ENCODE measurements at places on chromosomes 3 and 15. TPM values are rescaled to one million over a fixed set of nuclear protein-coding genes. Genes with fewer than 3 reads are reported as not detected.

DNA sequence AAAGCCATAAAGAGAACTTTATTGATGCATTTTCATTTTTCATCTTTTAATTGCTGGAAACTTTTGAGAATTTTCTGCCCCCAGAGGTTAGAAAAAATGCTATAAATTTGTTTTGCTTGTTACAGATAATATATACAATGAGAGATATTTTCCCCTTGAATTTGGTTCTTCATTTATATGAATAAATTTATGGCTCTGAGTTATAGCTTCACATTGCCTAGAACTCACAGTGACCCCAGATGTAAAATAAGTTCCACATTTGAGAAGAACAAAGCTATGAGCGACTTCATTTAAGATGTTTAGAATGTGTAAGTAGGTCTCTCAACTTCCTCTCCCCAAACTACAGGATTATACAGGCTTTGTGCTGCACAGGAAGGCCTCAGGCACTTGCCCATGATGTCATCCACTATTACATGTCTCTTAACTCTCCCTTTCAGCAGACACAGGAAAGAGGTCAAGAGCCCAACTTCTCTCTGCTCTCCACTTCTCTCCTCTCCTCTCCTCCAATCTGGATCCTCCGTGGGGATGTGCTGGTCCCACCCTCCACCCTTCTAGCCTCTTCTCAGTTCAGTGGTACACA, 92.8 kb downstream of the DUT start:
- no peak for DNase-seq

GRCh38 chr3:51934991-51935885, 6.5 kb downstream of the RRP9 start:
- DNase-seq: peak; percentile 27

DNA sequence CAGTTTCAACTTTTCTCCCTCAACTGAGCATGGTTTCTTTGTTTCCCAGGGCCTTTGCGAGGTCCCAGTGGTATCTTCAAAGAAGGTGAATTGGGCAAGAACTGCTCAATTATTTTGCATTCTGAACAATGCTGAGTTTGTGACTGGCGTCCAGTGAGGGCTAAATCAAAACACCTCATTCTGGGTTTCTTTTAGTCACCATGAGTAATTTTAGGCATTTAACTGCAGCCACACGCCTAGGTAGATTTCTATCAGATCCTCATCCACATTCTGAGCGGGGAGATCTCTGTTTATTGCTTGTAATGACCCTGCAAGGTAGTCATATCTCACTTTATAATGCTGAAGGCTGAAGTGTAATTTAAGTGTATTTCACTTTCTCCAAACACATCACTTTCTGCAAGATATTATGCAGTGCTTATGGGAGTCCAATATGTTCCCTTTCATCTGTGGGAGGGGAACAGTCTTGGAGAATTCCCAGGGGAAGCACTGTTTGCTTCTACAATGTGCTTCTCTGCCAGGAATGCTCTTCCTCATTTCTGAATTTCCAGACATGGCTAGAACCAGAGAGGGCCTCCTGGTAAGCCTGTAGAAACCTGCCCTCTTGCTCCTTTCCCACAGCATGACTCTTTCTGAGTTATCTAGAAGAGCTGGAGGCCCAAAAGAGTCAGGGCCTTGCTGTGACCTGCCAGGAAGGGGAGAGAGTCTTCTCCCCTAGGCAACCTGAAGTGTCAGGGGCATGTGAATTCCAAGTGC, 91.7 kb downstream of the FRMD4B start:
- no peak for DNase-seq

DNA sequence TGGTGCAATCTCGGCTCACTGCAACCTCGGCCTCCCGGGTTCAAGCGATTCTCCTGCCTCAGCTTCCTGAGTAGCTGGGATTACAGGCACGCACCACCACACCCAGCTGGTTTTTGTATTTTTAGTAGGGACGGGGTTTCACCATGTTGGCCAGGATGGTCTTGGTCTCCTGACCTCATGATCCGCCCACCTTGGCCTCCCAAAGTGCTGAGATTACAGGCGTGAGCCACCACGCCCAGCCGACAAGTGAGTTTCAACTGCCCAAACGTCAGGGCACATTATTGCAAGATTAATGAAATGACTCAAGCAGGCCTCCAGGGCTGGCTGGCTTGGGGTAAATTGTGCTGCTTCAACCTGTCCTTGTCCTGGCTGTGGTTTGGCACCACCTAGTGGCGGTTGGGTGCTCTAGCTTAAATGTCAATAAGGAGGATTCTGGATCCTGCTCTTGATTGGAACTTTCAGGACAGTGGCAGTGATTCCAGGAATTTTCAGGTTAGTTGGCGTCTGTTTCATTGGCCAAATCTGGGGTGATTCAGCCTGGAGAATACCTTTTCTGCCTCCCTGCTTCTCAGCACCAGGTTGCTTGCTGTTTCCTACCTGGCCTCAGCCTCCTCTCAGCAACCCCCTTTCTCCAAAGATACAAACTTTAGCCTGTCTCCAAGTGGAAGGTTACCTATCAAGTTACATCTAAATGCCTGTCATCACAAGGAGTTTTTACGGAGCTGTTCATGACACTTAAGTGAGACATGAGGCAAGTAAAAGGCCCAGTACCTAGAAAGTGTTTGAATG, 32.4 kb upstream of the SACM1L start:
- DNase-seq: peak; percentile 85

DPPA2 gene
- 10.3 TPM for total RNA-seq

DNA sequence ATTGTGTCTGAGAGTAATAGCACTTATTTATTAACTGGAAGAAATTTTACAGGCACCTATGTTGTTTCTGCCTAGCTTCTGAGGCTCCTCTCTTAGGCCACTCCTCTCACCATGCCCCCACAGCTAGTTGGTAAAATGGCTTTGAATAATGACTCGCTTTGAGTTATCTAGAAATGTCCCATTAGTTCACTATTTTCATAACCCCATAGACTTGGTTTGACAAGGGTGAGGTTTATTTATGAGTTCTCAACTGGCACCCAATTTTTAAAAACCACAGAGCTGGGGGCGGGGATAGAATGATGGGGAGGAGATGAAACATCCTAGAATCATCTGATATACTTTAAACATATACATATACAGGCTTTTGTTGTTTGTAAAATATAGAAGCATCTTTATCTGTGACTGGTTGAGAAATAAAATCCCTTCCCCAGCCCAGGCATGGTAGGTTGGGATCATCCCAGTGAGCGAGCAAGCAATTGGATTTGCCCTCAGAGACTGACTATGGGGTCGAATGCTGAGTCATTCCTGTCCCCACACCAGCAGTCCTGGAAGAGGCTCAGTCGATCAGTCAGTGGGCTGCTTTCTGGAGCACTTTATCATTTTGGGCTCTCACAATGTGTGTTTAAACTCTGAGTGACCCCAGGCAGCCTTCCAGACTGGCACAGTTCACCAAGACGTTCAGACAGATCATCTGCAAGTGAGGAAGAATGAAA, 60.2 kb upstream of the TSEN2 start:
- DNase-seq: no peak

CILP gene
- total RNA-seq: not detected

DNA sequence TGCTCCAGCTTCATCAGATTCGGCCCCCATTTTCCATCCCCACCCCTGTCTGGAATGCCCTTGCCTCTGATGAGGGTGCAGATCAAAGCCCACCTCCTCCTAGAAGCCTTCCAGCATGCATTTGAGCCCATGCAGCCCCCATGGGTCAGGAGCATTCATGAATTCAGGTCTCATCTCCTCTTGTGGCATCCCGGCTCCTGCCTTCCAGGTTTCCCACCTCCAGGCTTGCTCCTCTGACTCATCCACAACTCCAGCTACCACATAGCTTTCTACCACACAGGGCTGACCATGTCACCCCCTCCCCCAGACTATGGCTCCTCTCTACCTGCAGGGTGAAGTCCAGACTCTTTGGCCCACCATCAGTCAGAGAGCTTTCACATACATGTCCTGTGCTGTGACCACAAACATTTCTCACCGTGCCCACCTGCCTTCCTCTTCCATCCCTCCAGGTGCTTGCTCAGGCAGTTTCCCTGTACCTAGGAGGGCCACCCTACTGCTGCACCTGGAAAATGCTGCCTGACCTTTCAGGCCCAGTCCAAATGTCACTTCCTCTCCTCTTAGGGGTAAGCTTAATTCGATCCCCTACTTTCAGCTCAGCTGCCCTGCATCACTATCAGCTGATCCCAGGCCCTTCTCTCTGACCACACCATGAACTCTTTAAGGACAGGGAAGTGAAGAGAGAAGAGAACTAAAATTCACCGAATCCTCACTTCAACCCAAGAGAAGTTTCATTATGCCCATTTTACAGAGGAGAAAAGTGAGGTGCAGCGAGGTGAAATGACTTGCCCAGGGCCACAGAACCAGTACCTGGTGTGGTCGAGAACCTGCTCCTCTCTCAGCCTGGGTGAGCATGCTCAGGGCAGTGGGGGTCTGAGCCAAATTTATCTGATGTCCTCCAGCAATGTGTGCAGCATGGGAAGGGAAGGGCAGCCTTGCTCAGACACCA, 13.7 kb upstream of the FGD5 start:
- DNase-seq: no peak

RASGRP1 gene
- total RNA-seq: 2.9 TPM

CSPG4 gene
- 5.0 TPM for total RNA-seq

- peak; percentile 40 for DNase-seq
These were observed 80.0 kb downstream of the CORO2B start for GRCh38 chr15:68658641-68659358.

GRCh38 chr3:133928903-133929607, 33.4 kb upstream of the RAB6B start:
- no peak for DNase-seq

TMPRSS7 gene
- not detected for total RNA-seq

DNA sequence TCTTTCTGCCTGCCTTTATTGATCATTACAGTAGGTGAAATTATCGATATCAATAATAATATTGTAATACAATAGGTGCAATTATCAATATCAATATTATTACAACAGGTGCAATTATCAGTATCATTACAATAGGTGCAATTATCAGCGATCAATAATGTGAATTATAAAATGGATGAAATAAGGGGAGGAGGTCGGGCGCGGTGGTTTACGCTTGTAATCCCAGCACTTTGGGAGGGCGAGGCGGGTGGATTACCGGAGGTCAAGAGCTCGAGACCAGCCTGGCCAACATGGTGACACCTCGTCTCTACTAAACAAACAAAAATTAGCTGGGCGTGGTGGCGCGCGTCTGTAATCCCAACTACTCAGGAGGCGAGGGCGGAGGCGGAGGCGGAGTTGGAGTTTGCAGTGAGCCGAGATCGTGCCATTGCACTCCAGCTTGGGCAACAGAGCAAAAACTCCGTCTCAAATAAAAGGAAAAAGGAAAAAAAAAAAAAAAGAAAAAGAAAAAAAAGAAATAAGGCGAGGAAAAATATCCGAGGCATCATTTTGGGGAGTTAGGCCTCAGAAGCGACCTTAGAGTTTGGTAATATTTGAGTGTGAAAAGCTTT, 611 bp upstream of the BNIP2 start:
- no peak for DNase-seq

NPAP1 gene
- not detected for total RNA-seq

- no peak for DNase-seq
These were observed 8.8 kb downstream of the VIPR1 start for GRCh38 chr3:42511201-42511600.

IL12A gene
- total RNA-seq: 1.1 TPM

WDR76 gene
- total RNA-seq: 19.3 TPM

DNA sequence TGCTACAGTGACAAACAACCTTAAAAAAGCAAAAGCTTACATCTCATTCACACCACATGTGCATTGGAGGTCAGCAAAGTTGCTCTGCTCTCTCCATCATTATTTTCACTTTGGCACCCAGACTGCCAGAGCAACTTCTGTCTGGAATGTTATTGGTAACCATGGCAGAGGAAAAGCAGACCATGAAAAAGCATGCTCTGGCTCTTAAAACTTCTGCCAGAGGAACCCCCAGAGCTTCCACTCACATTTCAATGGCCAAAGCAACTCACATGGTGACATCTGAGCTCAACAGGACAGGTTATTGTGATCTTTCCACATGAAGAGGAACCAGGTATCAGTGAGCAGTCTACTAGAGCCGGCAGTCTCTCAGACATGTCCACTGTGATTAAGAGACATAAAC, 21.9 kb upstream of the FRMD5 start:
- DNase-seq: no peak

PPP1R14D gene
- total RNA-seq: not detected

PCNP gene
- total RNA-seq: 68.2 TPM

DNA sequence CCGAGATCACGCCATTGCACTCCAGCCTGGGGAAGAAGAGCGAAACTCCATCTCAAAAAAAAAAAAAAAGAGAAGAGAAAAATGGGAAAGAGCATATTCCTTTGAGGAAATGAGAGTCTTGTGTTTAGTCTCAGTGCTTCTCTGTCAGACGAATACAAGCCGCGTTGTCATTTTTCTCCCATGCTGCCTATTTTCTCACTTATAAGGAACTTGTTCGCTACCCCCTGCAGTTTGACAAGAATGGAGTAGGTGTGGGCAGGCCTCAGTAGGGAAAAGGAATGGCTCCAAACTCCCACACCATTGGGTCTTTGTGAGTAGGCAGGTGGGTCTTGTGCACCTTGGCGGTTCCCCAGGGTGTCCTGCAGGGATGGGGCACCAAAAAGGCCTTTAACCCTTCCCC, 6.5 kb downstream of the GPR160 start:
- DNase-seq: no peak

- DNase-seq: peak; percentile 94
These were observed 1.1 kb downstream of the FAM131A start for GRCh38 chr3:184338511-184338945.

RASL12 gene
- total RNA-seq: 20.9 TPM

ANKRD34C gene
- not detected for total RNA-seq

DNA sequence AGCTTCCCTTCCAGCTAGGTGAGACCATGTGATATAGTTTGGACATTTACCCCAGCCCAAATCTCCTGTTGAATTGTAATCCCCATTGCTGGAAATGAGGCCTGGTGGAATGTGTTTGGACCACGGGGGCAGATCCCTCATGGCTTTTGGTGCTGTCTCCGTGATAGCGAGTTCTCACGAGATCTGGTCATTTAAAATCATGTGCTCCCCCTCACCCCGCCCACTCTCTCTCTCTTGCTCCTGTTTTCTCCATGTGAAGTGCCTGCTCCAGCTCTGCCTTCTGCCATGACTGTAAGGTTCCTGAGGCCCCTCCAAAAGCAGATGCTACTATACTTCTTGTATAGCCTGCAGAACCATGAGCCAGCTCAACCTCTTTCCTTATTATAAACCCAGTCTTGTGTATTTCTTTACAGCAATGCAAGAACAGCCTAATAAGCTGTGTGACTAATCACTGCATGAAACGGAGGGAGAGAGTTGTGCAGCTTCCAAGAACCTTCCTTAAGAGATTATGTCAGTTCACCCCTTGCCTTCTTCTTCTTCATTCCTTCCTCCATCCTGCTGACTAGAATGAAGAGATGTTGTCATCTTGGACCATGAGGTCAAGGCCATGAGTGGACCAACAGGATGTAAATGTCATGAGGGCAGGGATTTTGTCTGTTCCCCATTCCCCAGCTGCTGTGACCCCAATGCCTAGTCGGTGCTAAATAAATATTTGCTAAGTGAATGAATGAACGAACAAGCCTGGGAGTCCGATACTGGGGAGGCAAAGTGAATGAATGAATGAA, 91.0 kb downstream of the CPN2 start:
- no peak for DNase-seq

CKMT1A gene
- total RNA-seq: 26.1 TPM

IQCF5 gene
- total RNA-seq: not detected

CPEB1 gene
- 4.0 TPM for total RNA-seq

All from H7 (cell line).